ENCODE measurements at places on chromosomes 12 and 14.

DNA sequence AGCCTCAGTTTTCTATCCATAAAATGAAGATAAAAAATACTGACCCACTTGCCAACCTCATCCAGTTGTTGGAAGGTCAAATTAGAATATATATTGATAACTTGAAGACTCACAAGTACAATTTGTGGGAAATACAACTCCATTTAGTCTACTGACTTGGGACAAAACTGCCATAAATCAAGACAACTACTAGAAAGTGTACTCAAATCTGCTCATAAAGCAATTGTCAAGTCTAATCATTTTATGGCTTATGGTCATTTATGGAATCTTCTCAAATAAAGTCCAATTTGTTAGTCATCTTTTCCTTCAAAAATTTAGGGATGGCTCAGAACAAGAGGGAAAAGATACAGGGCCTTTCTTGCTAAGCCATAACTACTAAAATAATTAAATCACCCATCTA, 7.0 kb downstream of the BTG1 start:
- no peak for DNase-seq

DNA sequence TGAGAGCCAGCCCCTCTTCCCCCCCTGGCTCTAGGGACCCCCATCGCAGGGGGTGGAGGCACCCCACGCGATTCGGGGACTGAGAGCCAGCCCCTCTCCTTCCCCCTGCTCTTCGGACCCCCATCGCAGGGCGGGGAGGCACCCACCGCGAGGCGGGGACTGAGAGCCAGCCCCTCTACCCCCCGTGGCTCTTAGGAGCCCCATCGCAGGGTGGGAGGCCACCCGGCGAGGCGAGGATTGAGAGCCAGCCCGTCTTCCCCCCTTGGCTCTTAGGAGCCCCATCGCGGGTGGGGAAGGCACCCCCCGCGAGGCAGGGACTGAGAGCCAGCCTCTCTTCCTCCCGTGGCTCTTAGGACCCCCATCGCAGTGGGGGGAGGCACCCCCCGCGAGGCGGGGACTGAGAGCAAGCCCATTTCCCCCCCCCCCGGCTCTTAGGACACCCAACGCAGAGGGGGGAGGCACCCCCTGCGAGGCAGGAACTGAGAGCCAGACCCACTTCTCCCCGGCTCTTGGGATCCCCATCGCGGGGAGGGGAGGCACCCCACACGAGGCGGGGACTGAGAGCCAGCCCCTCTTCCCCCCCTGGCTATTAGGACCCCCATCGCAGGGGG, 45.6 kb downstream of the DDX11 start:
- DNase-seq = no peak

GRCh38 chr12:115598871-115599811, 678.4 kb downstream of the MED13L start:
- DNase-seq = peak; percentile 34

GRCh38 chr14:95951359-95951758, 74.7 kb downstream of the TUNAR start:
- DNase-seq = no peak

DNA sequence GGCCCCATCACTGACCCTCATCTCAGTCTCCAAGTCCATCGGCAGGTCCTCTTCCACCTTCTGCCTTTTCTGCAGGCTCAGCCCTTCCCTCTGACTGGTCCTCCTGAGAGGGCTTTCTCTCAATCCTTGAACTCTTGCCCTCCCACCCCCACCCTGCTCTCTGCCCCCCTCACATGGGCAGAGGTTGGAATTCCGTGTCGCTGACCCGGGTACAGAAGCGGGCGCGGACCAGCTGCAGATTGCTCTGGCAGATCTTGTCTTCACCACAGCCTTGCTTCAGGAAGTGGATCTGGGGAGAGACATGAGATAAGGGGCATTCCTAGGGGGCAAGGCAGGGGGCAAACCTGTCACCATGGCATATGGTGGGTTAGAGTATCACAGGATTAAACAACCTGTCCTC, 12.4 kb downstream of the ITGA7 start:
- DNase-seq = no peak

- no peak for DNase-seq
Observed at GRCh38 chr12:115216301-115216700, 532.3 kb upstream of the TBX3 start.

- DNase-seq = peak; percentile 36
Observed at GRCh38 chr12:115916910-115917668, 360.4 kb downstream of the MED13L start.

Measured in SK-MEL-5 (cell line).